Suprapubic skin (tissue), 4 donors: ENCODE measurements at places on chromosomes 5 and 9.
A peak's percentile ranks its signal among the peaks of the same experiment; 100 is the strongest.

- no peak for DNase-seq
Observed at GRCh38 chr5:169248996-169249395, 51.9 kb downstream of the SLIT3 start.

- no peak for DNase-seq
Observed at GRCh38 chr9:99004115-99004514, 60.4 kb downstream of the COL15A1 start.

GRCh38 chr5:178423901-178424809, 166.0 kb downstream of the COL23A1 start:
- no peak for DNase-seq

DNA sequence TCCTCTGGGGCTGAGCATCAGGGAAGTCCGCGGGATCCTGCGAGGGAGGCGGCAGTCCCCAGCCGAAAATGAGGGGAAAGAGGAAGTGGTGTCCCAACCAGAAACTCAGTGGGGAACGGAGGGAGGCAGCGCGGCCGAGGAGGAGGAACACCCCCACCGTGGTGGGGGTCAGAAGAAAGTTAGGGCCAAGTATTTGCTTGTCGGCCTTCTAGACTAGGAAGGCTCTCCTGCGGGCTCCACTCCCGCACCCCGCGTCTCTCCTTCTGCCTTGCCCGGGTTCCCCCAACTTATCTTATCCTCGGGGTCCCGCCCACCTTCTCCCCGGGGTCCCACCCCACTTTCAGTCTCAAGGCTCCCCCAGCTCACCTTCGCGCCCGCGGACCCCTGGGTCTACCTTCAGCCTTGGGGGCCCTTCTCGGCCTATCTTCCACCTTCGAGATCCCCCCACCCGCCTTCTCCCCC, 557 bp upstream of the PHF2 start:
- peak; percentile 87 for DNase-seq

DNA sequence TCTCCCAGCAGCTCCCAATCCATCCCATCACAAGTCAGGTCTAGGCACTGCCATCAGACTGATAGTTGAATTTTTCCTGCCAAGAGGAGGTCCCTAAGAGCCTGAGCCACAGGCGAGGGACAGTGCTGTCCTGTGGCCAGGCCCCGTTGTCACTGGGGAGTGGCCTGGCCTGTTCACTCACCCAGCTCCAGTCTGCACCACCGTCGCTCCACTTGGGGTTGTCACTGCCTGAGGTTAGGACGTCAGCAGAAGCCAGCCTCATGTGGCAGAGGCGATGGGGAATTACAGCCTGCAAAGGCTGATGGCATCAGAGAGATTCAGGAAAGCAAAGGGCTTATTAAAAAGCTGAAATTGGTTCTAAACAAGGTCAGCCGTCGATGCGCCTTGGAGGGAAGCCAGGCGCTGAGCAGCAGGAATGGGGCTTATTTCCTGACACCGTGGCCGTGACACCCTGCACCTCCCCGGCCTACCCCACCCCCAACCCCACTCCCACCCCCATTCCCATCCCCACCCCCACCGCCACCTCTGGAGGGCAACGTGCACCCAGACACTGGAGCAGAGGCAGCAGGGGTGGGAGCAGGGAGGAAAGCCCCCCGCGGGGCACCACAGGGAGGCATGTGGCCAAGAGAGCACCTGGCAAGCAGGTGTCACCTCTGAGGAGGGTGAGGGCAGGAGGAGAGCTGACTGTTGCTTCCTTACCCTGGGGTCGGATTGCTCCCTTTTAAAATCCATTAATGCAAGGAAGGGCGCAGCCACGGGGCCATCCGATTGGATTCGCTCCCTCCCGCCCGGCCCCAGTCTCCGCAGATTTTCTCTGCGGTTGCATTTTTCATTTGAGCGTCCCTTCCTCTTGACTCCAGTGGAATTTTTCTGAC, 3.1 kb upstream of the DBH start:
- DNase-seq = no peak
